D341Med (cell line): ENCODE measurements at places on chromosomes 3 and 15.

GRCh38 chr3:120028271-120029047 lies 65.8 kb downstream of the GSK3B start:
- DNase-seq = peak; percentile 23

DNA sequence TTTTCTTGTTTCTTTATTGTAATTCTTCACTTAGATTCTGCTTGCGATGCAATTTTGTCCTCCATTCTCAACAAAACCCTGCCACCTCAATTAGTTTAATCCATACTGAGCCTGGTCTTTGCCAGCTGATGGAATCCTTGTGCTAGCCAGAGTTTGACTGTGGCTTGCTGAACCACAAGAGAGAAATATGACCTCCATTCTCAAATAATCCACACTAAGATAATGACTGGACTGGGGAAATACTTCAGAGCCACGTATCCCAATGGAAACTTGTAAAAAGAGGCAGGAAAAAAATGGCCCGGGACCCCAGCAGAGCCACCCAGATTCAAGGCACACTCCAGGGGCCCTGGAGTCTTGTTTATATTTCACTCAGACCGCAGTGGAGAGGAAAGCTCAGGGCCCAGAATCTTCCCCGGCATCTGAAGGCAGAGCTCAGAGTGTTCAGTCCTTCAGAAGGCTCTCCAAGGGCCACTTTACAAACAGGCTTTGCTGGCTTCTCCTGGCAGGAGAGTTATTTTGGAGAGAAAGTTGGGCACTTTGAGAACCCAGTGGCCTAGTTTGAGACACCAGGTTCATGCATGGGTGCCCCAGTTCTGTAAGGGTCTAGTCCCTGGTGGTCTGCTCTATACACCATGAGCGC lies 62.7 kb downstream of the SSUH2 start:
- no peak for DNase-seq

DNA sequence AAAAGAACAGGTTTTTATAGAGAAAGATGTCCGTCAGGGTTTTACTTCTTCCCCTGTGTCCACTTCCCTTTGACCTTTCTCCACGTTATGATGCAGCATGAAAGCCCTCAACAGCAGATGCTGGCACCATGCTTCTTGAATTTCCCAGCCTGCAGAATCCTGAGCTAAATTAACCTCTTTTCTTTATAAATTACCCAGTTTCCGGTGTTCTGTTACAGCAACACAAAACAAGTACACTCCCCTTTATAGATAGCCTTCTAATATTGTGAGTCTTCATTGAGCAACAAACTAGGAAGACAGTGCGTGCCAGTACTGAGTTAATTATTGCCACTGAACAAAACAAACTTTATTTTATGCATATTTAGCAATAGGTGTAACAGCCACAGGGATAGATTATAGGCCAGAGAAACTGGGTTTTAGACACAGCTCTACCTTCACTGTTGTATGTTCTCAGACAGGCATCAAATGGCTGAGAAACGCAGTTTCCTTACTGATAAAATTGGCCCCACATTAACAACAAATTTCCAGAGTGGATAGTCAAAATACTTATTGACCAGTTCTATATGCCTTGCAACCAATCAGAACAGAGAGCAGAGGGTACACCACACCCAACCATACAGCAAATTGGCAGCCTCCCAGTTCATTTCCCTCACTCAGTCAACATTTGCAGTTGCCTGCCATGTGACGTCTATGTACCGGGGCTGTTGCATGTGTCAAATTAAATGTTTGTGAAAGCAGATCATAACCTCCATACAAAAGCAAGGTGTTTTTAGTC lies 14.4 kb upstream of the TBL1XR1 start:
- no peak for DNase-seq

DNA sequence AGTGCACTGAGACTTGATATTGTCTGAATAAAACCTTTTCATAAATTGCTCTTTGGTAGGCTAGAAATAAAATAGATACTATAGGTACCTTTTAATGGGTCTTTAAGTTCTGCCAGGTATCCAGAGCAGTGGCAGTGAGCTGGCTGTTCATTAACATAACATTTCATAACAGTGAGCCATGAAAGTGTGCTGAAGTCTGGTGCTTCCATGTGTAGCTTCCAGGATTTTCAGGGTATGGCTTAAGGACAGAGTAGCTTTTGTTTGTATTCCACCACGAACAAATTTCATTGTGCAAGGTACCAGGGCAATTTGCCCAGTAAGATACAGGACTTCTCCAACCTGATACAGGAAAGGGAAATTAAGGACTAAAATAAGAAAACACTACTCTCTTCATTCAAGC lies 124.7 kb upstream of the NANOGP8 start:
- no peak for DNase-seq

- DNase-seq = peak; percentile 27
Measured at GRCh38 chr3:120743556-120744195, 1.1 kb downstream of the GTF2E1 start.

DNA sequence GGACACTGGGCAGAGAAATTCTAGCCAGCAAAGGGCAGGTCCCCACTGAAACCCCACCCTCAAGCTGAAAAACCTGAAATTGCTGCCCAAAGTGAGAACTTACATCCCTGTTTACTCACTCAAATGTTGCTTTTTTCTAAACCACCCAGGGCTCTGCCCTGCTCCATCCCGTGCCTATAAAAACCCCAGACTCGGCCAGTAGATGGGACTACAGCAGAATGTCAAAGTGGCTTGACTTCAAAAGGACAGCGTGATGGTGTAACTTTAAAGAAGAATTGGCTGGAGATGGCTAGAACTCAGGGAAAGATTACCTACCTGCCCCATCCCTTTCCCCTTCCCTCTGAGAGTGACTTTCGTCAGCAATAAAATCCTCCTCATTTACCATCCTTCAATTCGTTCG lies 246.9 kb downstream of the PYDC2 start:
- DNase-seq = no peak

GRCh38 chr15:76070192-76070591 lies 10.4 kb downstream of the TMEM266 start:
- DNase-seq = no peak

DNA sequence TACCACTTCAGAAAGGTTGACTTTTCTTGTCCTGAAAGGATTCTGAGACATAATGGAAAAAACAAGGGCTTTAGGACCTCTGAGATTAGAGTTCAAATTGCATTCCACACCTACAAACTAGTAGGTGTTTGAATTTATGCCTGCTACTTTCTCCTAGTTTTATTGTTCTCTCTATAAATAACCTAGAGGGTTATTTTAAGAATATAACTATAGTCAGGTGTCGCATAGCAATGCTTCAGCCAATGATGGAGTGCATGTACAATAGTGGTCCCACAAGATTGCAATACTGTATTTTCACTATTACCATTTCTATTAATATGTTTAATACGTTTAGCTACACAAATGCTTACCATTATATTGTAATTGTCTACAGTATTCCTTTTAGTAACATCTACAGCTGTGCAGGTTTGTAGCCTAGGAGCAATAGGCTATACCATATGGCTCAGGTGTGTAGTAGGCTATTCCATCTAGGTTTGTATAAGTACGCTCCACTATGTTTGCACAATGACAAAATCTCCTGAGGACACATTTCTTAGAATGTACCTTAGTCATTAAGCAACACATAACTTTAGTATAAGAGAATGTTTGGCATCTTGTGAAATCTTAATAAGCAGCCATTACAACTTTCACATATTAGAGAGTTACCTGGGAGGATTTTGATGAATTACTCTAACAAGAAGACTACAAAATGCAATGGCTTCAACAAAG lies 1352.5 kb downstream of the ZPLD1 start:
- no peak for DNase-seq

DNA sequence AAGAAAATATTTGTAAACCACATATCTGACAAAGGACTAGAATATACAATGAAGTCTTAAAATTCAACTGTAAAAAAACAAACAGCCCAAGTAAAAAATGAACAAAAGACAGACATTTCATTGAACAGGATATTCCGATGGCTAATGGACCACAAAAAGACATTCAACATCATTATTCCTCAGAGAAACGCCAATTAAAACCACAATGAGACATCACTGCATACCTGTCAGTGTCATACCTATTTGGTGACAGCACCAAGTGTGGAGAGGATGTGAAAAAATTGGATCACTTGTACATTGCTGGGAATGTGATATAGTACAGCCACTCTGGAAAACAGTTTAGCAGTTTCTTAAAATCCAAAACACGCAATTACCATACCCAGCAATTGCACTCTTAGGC lies 29.9 kb upstream of the TJP1 start:
- no peak for DNase-seq

DNA sequence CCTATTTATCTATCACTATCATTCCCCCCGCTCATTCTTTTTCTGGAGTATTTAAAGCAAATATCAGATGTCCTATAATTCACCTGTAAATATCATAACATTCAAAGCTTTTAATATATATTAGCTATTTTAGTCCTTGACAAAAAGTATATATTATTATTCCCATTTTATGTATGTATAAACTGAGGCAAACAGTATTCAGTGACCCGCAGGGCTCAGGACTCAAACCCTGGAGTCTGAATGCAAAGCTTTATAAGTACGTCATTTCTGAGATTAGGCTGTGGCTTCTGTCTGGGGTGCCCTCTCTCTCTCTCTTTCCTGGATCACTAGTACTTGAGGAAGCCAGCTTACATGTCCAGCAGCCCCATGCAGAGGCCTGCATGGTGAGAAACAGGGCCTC lies 20.4 kb upstream of the PDCD6IP start:
- no peak for DNase-seq

DNA sequence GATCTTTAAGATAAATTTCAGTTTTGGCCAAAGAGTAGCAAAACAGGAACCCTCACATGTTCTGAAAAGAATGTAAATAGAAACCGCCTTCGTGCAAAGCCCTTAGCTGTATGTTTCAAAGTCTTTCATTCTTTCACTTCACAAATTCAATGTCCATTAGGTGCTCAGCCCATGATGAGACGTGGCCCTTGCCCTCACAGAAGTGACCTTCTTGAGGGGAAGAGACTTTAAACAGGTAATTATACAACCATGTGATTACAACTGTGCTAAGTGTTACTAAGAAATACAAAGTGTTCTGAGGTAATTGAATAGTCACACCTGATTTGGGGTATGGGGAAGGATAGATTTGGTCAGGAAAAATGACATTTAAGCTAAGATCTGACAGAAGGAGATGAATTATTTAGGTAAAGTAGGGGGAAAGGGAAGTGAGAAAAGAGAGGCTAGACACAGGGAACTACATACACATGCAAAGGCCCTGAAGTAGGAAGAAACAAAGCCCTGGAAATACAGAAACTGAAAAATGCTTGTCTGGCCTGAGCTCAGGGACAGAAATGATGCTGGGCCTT lies 19.6 kb downstream of the HSPBAP1 start:
- DNase-seq = no peak

- DNase-seq = no peak
Measured at GRCh38 chr3:16913264-16913580, 28.5 kb downstream of the PLCL2 start.

- no peak for DNase-seq
Measured at GRCh38 chr3:4986175-4986781, 7.0 kb downstream of the BHLHE40 start.

DNA sequence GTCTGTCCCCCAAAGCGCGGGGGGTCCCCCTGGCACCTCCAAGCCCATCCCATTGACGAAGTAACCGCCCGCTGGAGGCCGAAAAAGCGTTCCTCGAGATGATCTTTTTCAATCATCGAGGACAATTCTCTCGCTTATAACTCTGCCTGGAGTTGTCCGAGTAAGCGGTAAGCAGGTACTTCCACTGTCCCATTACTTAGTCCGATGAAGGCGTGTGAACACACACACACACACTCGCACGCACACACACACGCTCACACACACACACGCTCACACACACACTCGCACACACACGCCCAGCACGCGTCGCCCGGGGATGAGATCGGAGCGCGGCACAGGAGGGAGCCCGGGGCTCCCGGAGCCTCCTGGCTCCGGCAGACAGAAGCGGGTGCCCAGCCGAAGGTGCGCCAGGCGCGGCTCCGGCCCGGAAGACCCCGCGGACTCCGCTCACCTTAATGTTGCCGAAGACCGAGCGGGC lies 430 bp downstream of the SLCO2A1 start:
- DNase-seq = no peak

GRCh38 chr3:18739099-18739433 lies 313.9 kb upstream of the SATB1 start:
- DNase-seq = no peak

- no peak for DNase-seq
Measured at GRCh38 chr3:46296826-46297225, 54.6 kb downstream of the CCR3 start.

DNA sequence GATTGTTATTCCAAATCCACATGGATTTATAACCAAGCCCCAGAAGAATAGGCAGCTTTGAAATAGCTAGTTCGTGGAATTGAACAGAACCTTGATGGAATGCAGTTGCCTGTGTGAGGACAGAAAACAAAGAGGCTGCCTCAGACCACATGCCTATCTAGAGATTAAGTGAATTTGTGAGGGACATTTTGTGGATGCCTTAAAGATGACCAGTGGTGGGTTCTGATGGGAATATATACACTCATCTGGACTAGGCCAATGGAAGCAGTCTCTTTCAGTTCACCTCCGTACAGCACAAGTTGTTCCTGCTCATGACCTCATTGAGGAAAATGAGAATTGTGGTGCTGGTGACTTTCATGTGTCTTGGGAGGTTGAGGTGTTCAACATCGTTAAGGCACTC lies 63.2 kb upstream of the PYDC2 start:
- DNase-seq = no peak

GRCh38 chr3:71288269-71288930 lies 295.1 kb downstream of the FOXP1 start:
- DNase-seq = no peak

DNA sequence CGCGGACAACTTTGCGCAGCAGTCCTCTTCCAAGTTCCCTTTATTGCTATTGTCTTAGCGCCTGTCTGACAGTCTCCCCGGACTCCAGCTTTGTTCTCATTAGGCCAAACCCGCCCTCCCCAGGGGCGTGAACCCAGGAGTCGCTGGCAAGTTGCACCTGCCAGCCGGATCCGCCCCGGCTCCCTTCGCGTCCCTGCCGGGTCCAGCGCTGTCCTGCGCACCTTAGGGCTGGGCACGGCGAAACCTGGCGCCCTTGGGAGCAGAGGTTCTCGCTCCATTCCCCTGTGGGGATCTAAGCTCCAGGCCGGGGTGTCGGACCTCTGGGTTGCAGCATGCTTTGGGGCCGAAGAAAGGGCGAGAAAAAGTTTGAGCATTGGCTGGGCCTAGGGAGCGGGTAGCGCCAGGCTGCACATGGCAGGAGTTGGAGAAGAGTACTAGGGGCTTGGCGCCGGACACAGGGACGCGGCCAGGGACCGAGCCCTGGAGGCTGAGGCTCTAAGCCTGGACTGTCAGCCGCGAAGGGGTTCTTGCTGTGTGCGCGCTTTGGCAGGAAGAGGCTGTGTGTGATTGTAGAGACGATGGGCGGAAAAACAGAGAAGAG lies 335.1 kb upstream of the THRB start:
- DNase-seq = peak; percentile 60

GRCh38 chr3:120129051-120129450 lies 34.8 kb upstream of the GSK3B start:
- DNase-seq = peak; percentile 38
